NCI-H748 treated with DMSO at 0.1 percent for 48 hours (cell line): ENCODE measurements at places on chromosomes 2 and 18.

DNA sequence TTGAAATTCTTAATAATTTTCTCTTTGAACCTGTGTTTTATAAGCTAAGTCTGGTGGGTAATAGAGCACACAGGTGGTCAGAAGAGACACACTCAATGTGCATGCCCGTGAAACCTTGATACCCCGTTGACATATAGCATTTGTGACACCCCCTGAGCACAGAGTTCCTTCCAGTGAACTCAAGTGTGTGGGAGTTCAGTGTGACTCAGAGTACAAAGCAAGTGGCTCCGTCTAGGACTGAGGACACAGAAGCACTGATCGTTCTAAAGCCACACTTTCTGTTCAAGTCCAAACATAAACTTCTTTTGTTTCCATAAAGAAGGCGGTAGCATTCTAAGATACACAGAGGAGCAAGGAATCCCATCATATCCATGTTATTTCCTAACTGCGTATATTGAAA is 523.6 kb downstream of the PID1 start:
- DNase-seq = no peak

- no peak for DNase-seq
These were observed 41.3 kb downstream of the DYSF start for GRCh38 chr2:71494523-71495155.

GRCh38 chr2:28997237-28997846 is 16.2 kb downstream of the TOGARAM2 start:
- DNase-seq = no peak

- DNase-seq = no peak
These were observed 41.5 kb downstream of the PMAIP1 start for GRCh38 chr18:59941331-59941730.
